ENCODE measurements at places on chromosomes 16 and 17.

DNA sequence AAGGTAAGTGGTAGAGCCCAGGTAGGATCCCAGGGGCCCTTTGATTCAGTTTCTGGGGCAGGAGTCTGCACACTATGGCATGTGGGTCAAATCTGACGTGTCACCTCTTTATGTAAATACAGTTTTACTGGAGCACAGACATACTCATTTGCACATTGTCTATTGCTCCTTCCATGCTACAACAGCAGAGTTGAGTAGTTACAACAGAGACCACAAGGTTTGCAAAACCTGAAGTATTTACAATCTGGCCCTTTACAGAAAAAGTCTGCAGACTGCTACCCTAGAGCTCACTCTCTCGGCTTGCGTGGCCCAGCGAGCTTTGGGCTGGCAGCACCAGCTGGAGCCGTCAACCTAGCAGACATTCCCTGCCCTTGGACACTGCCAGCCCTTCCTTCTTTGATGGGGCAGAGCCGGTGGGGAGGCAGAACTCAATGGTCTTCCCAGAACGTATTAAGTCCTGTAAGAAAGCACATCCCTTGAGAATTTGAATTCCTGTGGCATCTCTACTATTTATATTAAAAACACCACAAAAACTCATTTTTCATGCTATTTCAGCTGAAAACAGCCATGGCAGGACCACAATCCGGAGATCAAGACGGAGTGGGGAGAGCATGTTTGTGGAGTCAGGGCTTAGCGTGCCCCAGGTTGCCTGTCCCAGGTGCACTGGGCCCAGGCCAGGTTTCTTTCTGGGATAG, 133.1 kb upstream of the NUDT7 start:
- no peaks in the 10 kb centered on the region for H3K36me3 ChIP-seq
- no peak overlapping the region for H3K4me3 ChIP-seq
- H3K27ac ChIP-seq: no peak overlapping the region
- no peak for DNase-seq

- H3K27me3 ChIP-seq: no peaks in the 10 kb centered on the region
- no peak for DNase-seq
- no peaks in the 10 kb centered on the region for H3K4me1 ChIP-seq
- H3K27ac ChIP-seq: no peak overlapping the region
- H3K36me3 ChIP-seq: no peaks in the 10 kb centered on the region
- H3K4me3 ChIP-seq: no peak overlapping the region
Observed at GRCh38 chr16:81657781-81658180, 121.3 kb upstream of the PLCG2 start.

DNA sequence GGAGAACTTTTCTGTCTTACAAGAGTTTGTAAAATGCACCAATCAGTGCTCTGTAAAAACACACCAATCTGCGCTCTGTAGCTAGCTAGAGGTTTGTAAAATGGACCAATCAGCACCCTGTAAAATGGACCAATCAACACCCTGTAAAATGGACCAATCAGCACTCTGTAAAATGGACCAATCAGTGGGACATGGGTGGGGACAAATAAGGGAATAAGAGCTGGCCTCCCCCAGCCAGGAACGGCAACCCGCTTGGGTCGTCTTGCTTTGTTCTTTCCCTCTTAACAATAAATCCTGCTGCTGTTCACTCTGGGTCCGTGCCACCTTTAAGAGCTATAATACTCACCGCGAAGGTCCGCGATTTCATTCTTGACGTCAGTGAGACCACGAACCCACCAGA, 18.5 kb upstream of the KCNG4 start:
- peaks cover 3% of the 10 kb centered on the region for H3K27me3 ChIP-seq
- H3K4me1 ChIP-seq: peaks cover 12% of the 10 kb centered on the region
- H3K27ac ChIP-seq: no peak overlapping the region
- no peak overlapping the region for H3K4me3 ChIP-seq

GRCh38 chr17:35373534-35373983, at the start of gene SLFN11:
SLFN11 (minus strand) TSS chr17:35373621; CDS start chr17:35363807, 9,814 bp downstream.
- 0 out of 2 replicates have a peak, but pooled peaks cover 3% of the 10 kb centered on the region for H3K27me3 ChIP-seq
- peak within 1 kb of the TSS; percentile 48 for H3K4me3 ChIP-seq
- no peaks in the 10 kb centered on the region for H3K36me3 ChIP-seq
- DNase-seq: no peak
- peaks cover 13% of the 10 kb centered on the region for H3K4me1 ChIP-seq
- no peak within 1 kb of the TSS for H3K27ac ChIP-seq

DNA sequence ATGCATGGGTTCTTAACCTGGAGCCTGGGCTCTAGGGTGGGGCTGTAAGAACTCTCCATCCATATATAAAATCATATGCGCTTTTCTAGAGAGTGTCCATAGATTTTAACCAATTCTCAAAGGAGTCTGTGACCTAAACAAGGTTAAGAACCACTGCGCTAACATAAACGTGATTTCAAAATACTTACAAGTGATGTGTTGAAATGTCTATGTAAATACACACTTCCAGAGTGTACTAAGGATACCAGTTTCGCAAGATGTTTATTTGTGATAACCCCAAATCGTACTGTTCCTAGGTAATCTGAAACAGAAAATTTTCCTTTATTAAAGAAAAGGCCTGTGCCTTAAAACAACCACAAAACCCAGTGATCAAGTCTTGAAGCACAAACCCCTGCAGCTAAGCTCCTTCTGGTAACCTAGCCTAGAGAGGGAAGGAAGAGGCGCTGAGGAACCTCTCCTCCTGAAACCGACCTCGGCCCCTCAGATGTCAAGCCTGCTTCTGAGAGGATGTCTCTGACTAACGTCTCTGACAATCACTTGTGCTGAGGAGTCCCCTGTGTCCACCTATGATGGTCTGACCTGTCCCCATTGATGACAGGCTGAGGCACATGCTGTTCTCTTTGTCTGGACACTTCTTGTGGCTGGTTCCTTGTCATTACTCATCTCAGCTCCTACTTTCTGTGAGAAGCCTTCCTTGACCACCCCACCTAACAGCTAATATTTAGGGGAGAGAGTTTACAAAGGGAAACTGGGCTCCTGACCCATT, 32.2 kb downstream of the SNN start:
- H3K27me3 ChIP-seq: no peaks in the 10 kb centered on the region
- H3K36me3 ChIP-seq: peaks cover 19% of the 10 kb centered on the region
- no peak overlapping the region for H3K27ac ChIP-seq
- H3K4me3 ChIP-seq: no peak overlapping the region
- peaks cover 17% of the 10 kb centered on the region for H3K4me1 ChIP-seq
- no peak for DNase-seq

GRCh38 chr16:11506741-11507305, 79.9 kb downstream of the LITAF start:
- no peaks in the 10 kb centered on the region for H3K27me3 ChIP-seq
- peak overlapping the region; percentile 92 for H3K27ac ChIP-seq
- H3K4me1 ChIP-seq: peaks cover 42% of the 10 kb centered on the region
- H3K4me3 ChIP-seq: peak overlapping the region; percentile 62
- DNase-seq: peak; percentile 95

DNA sequence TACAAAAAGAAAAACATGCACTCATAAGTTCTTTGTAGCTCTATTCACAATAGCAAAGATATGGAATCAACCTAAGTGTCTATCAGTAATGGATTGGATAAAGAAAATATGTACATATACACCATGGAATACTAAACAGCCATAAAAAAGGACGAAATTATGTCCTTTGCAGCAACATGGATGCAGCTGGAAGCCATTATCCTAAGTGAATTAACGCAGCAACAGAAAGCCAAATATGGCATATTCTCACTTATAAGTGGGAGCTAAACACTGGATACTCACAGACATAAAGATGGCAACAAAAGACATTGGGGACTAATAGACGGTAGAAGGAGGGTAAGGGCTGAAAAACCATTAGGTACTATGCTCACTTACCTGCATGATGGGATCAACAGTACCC, 5.8 kb downstream of the CMC2 start:
- no peak overlapping the region for H3K4me3 ChIP-seq
- peaks cover 4% of the 10 kb centered on the region for H3K36me3 ChIP-seq
- DNase-seq: no peak
- H3K27ac ChIP-seq: no peak overlapping the region

- no peaks in the 10 kb centered on the region for H3K27me3 ChIP-seq
- no peak for DNase-seq
- no peak overlapping the region for H3K27ac ChIP-seq
- H3K4me1 ChIP-seq: peaks cover 18% of the 10 kb centered on the region
- no peak overlapping the region for H3K4me3 ChIP-seq
Observed at GRCh38 chr17:27895940-27896535, 2.9 kb upstream of the LYRM9 start.

GRCh38 chr16:88349903-88350900, 32.6 kb upstream of the ZNF469 start:
- no peak overlapping the region for H3K4me3 ChIP-seq
- DNase-seq: no peak
- no peaks in the 10 kb centered on the region for H3K27me3 ChIP-seq
- peaks cover 8% of the 10 kb centered on the region for H3K4me1 ChIP-seq

DNA sequence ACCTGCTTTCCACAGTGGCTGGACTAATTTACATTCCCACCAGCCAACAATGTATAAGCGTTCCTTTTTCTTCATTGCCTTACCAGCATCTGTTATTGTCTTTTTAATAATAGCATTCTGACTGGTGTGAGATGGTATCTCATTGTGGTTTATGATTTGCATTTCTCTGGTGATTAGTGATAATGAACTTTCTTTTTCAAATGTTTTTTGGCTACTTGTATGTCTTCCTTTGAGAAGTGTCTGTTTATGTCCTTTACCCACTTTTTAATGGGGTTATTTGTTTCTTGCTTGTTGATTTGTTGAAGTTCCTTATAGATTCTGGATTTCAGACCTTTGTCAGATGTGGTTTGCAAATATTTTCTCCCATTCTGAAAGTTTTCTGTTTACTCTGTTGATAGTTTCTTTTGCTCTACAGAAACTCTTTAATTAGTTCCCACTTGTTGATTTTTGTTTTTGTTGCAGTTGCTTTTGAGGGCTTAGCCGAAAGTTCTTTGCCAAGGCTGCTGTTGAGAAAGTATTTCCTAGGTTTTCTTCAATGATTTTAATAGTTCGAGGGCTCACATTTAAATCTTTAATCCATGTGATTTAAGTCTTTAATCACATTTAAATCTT, 26.8 kb downstream of the ITGAM start:
- no peak overlapping the region for H3K27ac ChIP-seq
- no peak overlapping the region for H3K4me3 ChIP-seq
- DNase-seq: no peak
- peaks cover 8% of the 10 kb centered on the region for H3K4me1 ChIP-seq

- H3K36me3 ChIP-seq: no peaks in the 10 kb centered on the region
- H3K4me3 ChIP-seq: no peak overlapping the region
- no peak for DNase-seq
- H3K27ac ChIP-seq: no peak overlapping the region
Observed at GRCh38 chr17:76538281-76538931, 897 bp upstream of the CYGB start.
